NCI-H2029 treated with DMSO at 0.1 percent for 48 hours (cell line): ENCODE measurements at places on chromosomes 13 and 19.

DNA sequence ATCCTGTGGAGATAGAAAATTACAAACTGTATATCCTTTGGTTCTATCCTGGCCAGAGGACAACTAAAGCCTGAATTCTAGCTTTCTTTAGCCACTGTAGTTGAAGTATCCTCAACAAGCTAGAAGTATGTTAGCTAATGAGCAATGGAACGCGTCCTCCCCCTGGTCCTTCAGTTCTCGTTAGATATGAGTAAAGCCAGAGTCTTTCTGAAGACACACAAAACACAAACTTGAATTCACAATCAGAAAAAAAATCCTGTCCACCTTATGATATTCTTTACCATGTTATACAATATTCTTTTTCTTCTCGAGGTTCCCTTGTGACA, 1527.0 kb upstream of the SLC10A2 start:
- DNase-seq, result no peak

GRCh38 chr13:20494656-20495055, 31.0 kb downstream of the CRYL1 start:
- no peak for DNase-seq

DNA sequence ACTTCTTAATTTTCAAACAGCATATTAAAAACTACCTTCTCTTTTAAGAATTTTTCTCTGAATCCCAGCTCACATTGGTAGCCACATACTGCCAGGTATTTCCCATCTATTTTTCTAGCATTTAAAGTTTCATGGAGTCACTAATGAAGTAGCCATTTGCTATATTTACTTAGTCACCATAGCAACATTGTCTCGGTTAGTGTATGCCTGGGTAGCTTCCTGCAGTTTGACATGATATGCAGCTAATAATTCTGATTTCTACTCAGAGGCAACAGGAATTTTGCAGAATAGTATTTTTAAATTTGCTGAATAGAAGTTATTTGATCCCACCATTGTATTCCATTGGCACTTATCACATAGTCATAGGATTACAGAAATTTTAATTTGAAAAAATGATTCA, 30.9 kb upstream of the KCTD4 start:
- no peak for DNase-seq

GRCh38 chr19:50565984-50566903, 2.0 kb downstream of the LRRC4B start:
- DNase-seq, result no peak

GRCh38 chr13:94232956-94233355, 246.5 kb downstream of the DCT start:
- no peak for DNase-seq
